ENCODE measurements at places on chromosomes 1 and 21.

- no peak for DNase-seq
These were observed 48.1 kb downstream of the STUM start for GRCh38 chr1:226596531-226597165.

DNA sequence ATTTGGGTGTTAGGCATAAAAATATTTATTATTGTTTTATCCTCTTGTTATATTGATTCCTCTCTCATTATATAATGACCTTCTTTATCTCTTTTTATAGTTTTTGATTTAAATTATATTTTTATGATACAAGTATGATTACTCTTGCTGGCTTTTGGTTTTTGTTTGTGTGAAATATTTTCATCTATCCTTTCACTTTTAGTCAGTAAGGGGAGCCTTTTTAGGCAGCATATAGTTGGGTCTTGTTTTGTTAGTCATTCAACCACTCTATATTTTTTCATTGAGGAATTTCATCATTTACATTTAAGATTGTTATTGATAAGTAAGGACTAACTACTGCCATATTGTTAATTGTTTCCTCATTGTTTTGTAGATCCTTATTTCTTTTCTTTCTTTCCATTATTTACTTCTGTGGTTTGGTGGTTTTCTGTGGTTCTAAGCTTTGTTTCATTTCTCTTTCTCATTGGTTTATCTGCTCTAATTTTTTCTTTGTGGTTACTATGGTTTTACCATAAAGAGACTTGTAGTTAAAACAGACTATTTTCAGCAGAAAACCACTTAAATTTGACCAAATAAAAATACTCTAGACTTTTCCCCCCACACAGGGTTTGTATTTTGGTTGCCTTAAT is 593.1 kb downstream of the NUF2 start:
- DNase-seq: no peak

DNA sequence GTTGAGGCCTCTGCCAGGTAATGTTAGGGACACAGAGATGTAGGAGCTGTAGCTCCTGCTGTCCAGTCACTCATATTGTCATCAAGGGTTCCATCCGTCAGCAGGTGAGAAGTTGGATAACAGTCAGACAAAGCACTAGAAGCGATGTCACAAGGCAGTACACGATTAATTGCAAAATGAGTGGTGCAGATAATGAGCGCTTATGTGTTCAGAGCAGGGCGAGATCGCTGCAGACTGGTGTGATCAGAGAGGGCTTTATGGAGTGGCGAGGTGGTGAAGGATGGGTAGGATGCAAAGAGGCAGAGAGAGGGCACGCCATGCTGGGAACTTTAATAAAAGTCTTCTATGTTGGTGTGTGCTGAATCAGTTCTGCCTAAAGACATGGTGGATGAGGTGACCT is 8.8 kb downstream of the TMCC2 start:
- no peak for DNase-seq

DNA sequence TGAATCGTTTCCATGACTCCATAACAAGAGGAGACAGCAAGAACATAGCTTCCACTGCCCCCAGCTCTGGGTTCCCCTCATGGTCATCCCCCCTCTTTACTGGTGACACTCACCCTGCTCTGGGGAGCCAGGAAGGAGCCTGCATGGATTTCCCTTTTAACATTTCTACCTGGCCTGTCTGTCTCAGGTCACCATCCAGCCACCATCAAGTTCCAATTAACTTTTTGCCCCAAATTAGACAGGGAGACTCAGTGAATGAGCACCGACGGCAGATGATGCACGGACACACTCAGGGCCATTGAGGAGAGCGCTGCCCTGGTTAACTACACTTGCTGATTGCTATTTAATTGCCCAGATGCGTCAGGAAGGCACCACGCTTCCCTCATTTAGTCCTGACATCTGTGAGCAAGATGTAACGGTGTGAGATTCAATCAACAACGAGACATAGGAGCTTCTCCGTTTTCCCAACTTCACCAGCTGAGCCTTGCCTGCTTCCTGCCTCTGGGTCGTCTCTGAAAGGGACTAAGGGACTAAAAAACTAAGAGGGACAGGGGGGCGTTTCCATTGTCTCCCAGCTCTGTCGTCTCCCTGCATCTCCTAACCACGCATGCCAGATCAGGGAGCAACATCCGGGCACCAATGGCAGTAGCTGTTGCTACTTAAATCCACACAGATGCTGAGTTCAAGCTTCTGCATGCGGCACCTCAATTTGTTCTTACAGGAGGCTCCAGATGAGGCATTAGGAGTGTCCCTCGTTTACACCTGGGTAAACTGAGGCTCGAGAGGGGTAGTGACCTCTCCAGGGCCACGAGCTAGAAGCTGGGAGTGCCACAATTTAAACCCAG is 426.7 kb downstream of the NPHP4 start:
- DNase-seq: no peak

DNA sequence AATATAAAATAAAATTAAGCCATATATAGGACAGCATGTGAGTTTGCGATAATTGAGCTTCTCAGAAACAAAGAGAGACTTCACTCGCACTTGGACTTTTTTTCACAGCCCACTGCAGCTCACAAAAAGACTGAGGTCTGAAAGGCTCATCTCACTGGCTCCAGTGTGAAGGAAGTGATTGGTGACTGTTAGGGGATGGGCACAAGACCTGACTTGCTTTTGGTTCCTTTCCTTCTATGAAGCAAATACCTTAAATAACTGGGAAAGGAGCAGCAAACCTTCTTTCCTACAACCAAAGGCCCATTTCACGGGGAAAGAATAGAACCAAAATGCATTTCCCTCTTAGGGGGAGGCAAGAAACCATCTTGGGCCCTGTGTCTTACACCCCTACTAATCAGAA is 13.1 kb upstream of the TTLL7 start:
- DNase-seq: no peak

- DNase-seq: no peak
These were observed 229.5 kb downstream of the TOMM20 start for GRCh38 chr1:234899041-234899729.

GRCh38 chr21:45990741-45991605 is 9.4 kb downstream of the COL6A1 start:
- peak; percentile 0 for DNase-seq

- DNase-seq: no peak
These were observed 140.6 kb downstream of the PEX14 start for GRCh38 chr1:10615332-10615731.

DNA sequence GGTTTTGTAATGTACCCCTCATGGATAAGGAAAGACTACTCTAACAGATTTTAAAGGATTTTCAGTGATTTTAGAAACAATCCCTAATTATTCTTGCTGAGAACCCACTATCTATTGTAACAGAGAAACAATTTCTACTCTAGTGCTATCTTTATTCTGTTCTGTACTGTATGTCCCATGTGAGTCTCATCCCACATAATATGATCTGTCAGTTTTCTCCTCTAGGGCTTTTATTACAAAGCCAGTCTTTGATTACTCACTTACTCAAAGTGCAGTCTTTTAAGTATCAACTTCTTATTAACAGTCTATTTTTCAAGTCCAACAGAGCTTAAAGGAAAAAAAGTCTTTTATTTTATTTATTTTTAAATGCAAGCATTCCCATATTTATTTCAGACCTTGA is 54.8 kb downstream of the CTH start:
- DNase-seq: no peak

- DNase-seq: no peak
These were observed 3.3 kb upstream of the DSTYK start for GRCh38 chr1:205214756-205215155.

DNA sequence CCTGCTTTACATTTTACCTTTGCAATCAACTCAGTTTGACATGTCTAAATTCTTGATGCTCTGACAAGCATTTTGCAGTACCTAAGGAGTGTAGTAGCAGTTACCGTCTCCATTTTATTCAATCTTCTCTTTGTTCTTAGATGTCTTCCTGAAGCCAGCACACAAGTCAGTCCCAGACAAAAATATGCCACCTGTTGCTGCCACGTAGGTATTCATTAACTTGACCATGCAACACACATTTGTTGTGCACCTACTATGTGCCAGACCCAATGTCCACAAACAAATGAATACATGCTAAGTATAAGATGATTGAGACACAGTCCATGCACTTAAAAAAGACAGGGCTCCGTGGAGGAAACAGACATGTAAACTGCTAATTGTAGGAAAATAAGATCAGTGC is 81.5 kb upstream of the NGF start:
- DNase-seq: no peak

- DNase-seq: no peak
These were observed 31.7 kb downstream of the AK5 start for GRCh38 chr1:77313491-77313890.

GRCh38 chr1:222931023-222931422 is 116.2 kb downstream of the DISP1 start:
- DNase-seq: no peak

DNA sequence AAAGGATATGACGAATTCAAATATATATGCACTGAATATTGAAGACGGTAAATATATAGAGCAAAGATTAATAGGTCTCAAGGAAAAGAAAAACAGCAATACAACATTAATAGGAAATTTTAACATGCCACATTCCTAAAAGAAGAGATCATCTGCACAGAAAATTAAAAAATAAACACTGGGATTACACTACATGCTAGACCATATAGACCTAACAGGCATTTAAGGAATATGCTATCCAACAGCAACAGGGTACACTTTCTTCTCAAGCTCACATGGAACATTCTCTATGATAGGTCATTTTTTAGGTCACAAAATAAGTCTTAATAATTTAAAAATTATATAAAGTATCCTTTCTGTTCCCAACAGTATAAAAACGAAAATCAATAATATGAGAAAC is 1038.3 kb downstream of the KCNT2 start:
- no peak for DNase-seq

DNA sequence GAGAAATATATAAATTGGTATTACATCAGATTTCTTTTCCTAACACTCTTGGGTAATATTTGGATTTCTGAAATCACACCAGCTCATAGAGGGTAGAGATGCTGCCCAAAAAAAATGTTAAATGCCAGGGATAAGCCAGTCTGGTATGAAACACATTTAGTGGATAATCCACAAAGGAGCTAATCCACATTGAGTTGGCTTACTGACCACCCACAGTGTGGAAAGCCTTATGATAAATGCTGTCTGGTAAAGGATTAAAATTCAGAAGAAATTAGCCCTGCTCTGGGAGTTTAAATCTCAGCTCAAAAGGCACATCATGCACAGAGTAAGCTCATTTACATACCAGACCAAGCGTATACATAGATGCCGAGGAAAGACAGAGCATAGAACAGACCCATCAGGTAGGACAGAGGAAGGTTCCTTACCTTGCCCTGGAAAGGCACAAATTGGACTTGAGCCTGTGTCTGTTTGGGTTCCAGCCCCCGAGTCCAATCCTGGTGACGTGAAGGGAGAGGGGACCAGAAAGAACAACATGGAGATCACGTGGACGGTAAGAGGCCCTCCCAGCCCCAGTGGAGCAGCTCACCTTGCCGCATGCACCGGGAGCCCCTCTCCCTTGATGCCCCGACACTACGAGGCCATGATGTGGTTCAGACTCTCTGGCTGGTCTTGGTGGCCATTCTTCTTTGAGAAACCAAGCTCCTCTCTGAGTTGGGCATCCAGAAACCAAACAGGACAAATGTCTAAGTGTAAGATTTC is 62.9 kb upstream of the CNTN2 start:
- DNase-seq: no peak

- DNase-seq: no peak
These were observed 301.0 kb downstream of the RWDD3 start for GRCh38 chr1:95534985-95535384.

- DNase-seq: no peak
These were observed 14.1 kb downstream of the DYRK1A start for GRCh38 chr21:37380349-37381323.

GRCh38 chr1:165434281-165434680 is 10.6 kb downstream of the RXRG start:
- no peak for DNase-seq

GRCh38 chr1:68675336-68675735 is 178.5 kb upstream of the DEPDC1 start:
- DNase-seq: no peak

DNA sequence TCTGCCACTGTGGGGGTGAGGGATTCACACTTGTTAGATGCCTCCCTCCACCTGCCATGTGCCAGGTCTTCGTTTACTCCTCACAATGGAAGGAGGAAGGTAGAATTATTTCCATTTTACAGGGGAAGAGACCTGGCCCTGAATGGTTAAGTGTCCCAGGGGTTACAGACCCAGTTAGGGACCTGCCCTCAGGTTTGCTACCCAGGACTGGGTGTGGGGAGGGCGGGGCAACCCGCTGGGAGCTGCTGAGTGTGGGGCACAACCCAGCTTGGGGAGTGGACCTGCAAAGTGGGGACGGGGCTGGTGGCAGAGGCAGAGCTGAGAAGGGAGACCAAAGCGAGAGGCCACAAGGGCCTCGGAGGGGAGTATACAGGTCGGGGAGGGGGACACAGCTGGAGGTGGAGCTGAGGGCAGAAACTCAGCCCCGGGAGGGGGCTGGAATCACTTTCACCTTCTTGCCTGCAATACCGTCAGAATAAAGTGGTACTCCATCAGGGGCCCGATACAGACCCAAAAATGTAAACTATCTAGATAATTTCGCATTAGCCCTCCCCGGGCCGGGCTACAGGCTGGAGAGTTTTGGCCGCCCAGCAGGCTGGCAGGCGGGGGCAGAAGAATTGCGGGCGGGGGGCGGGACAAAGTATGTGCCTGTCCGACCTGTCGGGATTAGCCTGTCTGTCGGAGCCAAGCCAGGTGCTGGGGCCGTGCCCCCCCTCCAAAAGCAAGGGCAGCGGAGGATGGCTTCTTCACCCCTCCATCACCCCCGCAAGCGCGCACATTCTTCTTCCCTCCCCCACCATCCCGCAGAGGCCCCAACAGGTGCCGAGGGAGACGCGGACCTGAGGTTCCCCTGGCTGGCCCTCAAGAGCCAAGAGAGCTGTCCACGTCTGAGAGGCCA is 1.4 kb downstream of the RSPO1 start:
- DNase-seq: no peak

DNA sequence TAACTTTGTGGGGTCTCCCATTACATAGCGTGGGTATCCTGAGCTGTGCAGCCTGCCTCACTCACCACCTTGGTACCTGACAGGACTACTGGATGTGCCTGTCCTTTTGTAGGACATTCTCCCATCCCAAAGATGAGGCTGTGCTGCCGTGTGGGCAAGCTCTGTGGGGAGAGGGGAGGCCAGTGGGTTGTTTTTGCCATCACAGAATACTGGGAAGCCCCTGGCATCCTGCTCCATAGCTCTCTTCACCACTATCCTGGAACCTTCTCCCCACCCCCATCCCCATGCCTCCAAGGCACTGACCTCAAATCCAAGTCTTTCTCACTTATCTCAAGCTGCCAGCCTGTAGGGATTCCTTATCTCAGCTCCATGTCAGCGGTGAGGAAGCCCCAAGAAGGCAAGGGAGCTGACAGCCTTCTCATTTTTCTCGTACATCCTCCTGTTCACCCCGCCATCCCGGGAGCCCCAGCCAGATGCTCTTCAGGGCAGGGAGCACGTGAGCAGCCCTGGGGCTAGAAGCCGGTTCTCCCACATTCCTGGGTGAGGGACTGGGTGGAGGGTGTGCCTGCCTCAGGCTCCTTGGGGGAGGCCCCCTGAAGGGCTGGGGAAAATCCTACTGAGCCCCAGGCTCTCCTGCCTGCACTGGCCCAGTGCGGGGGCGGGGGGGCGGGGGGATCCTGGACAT is 2.4 kb upstream of the ELF3 start:
- DNase-seq: no peak

GRCh38 chr21:44363278-44363677 is 9.9 kb downstream of the TRPM2 start:
- no peak for DNase-seq

Data from effector CD4-positive, alpha-beta T cell (primary cell).